ENCODE measurements at places on chromosomes 3 and 15. TPM values are rescaled to one million over a fixed set of nuclear protein-coding genes. Genes with fewer than 3 reads are reported as not detected.

CCNB2 gene
- 21.4 TPM for total RNA-seq

CYP1A2 gene
- not detected for total RNA-seq

CD200R1 gene
- not detected for total RNA-seq

GPR176 gene
- total RNA-seq: 135 TPM

LTF gene
- total RNA-seq: not detected

GMNC gene
- total RNA-seq: 0.11 TPM

MESP2 gene
- total RNA-seq: 0.75 TPM

CAPN3 gene
- total RNA-seq: 0.44 TPM

KIF23 gene
- total RNA-seq: 28.4 TPM

Measured in uterine smooth muscle cell (primary cell).